ENCODE measurements at places on chromosomes 13 and 19.

- no peak for DNase-seq
Measured at GRCh38 chr19:8334458-8335342, 8.4 kb downstream of the KANK3 start.

DNA sequence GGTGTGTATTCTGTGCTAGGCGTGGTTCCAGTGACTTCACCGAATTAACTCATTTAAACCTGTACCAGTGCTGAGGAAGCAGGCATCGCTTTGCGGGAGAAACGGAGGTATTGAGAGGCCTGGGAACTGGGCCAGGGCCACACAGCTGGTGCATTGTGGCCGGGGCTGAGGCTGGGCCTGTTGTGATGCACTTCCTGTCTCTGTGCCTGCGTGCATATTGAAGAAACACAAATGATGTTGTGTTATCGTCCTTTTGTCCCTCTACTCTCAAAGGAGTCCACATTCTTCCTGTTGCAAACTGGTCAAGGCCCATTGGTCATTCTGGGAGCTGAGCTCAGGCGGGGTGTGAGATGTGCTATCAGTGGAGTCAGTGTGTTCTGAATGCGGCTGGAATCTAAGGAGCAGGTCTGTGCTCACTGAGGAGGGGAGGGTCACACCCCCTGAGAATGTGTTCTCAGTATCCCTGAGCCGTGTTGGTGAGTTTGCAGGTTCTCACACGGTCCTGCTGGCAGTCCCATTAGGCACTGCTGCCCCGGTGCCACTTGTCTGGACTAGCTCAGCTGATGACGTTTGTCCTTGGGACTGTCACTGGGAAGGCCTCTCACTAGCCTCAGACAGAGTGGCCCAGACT is 62.1 kb downstream of the ARHGEF7 start:
- DNase-seq, result no peak

DNA sequence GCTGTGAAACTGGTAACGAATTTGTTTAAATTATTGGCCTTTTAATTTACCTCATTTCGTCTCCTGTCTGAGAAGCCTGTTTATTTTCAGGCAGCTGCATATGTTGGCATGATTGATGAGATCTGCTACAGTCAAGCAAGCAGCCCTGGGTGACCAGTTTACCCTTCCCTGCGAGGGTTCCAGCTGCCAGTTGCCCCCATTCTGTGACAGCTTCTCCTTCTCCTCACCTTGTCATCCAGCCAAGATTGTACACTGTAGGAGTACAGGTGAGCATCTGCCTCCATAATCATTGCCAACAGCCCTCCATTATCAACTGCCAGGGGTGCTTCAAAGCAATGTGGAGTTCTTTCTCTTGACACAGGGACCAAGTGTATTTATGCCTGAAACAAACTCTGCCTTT is 1979.9 kb upstream of the PRR20A start:
- no peak for DNase-seq

DNA sequence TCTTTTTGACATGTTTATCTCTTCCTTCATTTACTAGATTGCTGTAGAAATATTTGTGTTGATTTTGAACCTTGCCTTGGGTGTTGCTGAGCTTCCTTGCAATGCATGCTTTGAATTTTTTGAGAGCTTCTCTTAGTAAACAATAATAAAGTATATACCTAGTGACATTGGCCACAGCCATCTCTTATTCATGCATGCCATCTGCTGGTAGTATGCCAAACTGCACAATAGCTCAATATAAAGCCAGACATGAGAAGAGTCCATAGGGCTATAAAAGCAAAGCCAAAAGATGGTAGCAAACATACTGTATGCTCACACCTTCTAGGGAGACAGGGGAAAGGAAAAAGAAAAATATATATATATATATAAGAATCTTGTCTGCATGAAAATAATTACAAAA is 18.9 kb upstream of the ZSCAN5A start:
- DNase-seq, result no peak

DNA sequence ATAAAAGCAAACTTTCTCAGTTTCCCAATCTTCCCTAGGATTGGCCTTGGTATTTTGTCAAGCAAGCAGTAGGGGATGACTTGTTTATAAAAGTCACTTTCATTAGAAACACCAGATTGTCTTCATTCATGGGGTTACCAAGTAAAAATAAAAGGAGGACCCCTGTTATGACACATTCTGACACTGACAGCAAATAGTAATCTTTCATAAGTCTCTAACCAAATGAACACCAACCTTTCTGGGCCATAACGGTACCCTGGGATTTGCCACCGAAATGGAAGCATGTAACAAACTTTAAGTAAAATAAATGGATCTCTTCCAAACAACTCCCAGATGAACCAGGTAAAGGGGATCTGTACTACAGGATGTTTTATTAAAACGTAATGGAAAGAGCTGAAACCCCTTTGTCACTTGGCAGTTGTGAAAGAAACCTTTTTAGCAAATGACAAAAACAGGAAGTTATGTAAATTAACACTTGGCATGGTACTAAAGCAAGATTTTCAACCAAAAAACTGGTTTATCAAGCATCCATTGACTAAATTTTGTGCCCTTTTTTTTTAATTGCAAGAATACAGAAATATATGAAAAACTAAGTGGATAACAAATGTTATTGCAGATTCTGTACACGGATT is 335.6 kb downstream of the RBM26 start:
- DNase-seq, result no peak

- peak; percentile 34 for DNase-seq
Measured at GRCh38 chr19:6224308-6224675, 55.5 kb downstream of the MLLT1 start.

- no peak for DNase-seq
Measured at GRCh38 chr13:102399791-102400674, 1.8 kb downstream of the FGF14 start.

DNA sequence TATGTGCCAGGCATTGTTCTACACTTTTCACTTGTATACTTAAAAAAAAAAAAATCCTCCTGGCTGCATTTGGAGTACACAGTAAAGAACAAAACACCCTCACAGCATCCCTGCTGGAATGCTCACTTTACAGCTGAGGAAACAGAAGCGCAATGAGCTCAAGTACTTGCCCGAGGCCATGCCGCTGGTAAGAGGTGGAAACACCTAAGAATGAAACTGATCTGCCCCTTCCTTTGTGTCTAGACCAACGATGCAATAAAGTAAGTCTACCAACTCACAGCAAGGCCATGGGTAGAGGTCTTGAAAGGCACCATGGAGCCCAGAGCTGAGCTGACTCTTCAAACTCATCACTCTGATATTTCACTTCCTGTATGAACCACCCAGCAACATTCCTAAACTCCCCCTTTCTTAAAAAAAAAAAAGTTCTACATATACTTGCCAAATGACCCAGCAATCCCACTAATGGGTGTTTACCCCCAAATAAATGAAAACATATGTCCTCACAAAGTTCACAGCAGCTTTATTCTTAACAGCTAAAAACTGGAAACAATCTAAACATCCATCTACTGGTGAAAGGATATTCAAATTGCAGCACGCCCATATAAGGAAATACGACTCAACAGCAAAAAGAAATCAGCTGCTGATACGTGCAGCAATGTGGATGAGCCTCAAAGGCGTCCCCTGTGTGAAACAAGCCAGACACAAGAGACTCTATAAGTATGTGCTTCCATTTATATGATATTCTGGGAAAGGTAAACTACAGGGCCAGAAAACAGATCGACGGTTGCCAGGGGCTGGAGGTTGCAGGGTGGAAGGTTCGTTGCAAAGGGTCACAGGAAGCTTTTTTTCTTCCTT is 236.6 kb upstream of the MAB21L1 start:
- no peak for DNase-seq

DNA sequence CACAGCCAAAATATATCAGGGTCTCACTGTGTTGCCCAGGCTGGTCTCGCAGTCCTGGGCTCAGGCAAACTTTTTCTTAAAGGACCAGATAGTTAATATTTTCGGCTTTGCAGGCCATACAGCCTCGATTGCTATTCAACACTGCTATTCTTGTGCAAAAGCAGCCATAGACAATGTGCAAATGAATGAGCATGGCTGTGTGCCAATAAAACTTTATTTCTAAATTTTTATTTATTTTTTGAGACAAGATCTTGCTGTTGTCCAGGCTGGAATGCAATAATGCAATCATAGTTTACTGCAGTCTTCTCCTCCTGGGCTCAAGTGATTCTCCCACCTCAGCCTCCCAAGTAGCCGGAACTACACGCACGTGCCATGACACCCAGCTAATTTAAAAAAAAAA is 8.2 kb upstream of the PGLS start:
- DNase-seq, result no peak

DNA sequence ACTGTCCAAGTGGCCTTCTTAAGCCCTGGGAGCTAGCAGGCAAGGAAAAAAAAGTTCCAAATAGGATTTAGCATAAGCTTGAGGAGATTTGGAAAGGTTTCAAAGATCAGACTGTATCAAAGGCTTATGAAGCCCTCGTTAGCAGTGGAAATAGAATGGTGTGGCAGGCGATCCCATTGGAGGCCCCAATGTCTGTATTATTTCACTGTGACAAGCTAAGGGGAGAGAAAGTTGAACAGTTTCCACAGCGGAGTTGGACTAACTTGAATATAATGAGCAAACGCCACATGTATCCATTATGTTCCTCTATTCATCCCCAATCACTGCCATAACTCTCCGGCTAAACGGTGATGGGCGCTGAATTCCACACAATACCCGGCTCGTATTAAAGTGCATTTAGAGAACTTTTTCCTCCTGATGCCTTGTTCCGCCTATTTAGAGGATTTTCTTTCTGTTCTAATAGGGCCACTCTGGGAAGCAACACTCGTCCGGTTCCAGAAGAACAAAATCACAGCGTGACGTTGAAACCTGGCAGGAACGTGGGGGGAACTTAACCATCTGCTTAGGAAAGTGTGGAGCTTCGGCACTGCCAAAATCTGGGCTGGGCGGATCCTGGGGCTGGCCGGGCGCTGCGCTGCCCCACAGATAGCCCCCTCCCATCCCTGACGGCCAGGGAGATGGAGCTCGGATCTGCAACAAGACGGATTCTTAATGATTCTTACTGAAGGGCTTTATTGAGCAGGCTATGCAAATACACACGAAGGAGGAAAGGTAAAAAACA is 1.0 kb upstream of the PCDH8 start:
- no peak for DNase-seq

GRCh38 chr13:110799246-110800236 is 86.0 kb downstream of the ING1 start:
- DNase-seq, result no peak

GRCh38 chr13:109145631-109146030 is 516.2 kb downstream of the MYO16 start:
- DNase-seq, result no peak

DNA sequence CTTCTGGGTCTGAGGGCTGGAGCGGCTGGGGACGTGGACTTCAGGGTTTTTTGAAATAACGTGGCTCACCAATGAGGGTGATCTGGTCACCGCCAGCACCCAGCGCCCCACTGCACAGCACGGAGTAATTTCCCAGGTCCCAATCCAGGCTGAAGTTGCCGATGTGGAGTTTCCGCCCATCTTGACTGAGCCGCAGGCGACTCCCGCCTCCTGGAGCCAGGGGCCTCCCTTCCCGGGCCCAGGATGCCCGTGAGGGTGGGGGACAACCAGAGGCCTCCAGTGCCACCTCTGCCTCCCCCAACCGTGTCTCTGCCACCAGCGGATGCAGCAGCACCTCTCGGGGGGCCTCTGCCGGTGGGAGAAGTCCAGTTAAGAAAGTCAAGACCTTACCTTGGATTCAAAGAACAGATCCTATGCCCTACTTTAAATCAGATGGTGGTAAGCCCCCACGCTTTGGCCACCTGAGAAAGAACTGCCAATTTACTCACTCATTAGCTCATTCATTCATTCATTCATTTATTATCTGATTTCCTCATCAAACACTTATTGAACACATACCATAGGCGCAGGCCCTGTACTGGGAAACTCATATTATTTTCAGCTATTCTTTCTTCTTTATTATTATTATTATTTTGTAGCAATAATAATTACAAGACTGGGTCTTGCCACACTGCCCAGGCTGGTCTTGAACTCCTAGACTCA is 3.9 kb downstream of the VSIG10L start:
- DNase-seq, result no peak

DNA sequence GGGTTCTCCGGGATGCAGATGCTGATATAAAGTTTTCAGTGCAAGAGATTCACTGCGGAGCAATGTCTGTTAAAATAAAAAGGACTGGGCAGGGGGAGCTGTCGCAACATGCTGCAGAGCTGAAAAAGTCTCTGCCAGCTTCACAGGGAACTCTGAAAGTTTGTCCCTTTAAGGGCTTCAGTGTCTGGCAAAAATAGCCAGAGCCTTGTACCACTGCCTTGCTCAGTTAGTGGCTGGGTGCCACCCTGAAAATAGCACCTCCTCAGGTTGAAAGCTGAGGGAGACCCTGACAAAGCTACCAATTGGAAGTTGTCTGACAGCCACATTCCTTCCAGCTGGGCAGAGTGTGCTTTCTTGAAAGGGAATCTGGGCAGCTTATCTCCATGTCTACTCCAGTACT is 3.0 kb upstream of the NDFIP2 start:
- no peak for DNase-seq

GRCh38 chr13:101465877-101466276 is 13.4 kb downstream of the ITGBL1 start:
- no peak for DNase-seq

- no peak for DNase-seq
Measured at GRCh38 chr19:4443966-4444764, 13.4 kb downstream of the UBXN6 start.

DNA sequence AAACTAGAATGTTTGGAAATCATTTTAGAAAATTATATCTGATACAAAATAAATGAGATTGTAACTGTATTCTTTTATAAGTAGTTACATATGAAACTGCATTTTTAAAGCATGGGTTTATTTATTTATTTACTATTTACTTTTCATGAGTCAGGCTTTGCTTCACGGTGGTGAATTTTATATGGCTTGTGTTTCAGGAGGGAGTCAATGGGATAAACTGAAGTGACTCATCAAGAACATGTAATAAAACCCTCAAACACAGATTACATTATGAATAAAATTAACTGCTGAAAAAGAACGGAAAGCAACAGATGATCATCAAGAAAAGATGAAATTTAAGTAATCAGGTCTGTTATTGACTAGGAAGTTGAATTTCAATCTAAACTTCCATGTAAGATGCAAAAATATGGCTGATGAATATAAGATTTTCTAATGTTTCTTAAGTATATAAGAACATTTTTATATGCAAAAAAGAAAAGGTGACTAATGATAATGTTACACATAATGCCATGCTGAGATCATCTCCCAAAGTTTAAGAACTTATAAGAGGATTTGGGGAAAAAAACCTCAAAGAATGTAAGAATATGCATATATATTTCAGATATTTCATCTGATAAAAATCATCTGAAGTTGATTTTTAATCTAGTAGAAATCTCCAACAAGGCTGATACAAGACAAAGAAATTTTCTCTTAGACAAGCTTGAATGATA is 383.6 kb downstream of the SLITRK1 start:
- DNase-seq, result no peak

GRCh38 chr13:53151336-53152056 is 122.9 kb downstream of the OLFM4 start:
- DNase-seq, result no peak
